ENCODE measurements at places on chromosomes 1 and 21.

GRCh38 chr1:224490549-224491537 is 56.2 kb upstream of the WDR26 start:
- no peak for DNase-seq

- no peak for DNase-seq
These were observed 123.0 kb downstream of the PEX14 start for GRCh38 chr1:10597492-10598388.

DNA sequence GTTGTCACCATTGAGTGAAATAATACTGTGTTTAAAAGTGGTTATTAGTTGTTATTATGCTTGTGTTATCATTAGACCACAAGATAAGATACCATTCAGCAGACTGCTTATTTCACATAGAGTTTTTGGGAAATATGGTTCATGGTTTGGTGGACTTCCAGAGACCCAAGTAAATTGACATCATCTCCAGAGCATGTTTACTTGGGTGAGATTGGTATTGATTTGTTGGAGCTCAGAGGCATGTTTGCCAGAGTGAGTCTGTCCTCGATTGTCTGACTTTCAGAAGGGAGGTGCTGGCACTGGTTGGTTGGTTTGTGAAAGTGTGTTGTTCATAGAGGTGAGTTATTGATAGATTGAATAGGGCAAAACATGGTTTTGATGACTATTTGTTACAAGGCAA is 291.4 kb downstream of the TGFB2 start:
- DNase-seq, result no peak

- peak; percentile 26 for DNase-seq
These were observed 759 bp downstream of the AMPD2 start for GRCh38 chr1:109620401-109620791.

DNA sequence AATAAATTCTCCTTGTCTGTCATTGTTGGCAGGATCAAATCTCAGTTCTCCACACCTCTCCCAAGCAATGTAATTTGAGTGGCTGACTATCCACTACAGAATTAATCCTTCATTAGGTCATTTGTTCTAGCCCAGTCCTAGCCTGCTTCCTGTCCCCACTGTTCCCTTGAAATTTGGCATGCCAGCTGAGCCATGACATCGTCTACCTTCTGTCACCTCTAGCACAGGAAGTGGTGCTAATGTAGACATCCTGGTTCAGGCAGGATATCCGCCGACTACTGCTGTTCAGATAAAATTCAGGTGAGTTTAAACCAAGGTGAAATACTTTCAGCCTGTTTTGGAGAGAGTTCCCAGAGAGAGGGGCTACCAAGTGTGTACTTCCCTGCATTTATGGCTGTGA is 5.9 kb downstream of the CHRM3 start:
- no peak for DNase-seq

- no peak for DNase-seq
These were observed 5.3 kb downstream of the DISP3 start for GRCh38 chr1:11484321-11484655.

DNA sequence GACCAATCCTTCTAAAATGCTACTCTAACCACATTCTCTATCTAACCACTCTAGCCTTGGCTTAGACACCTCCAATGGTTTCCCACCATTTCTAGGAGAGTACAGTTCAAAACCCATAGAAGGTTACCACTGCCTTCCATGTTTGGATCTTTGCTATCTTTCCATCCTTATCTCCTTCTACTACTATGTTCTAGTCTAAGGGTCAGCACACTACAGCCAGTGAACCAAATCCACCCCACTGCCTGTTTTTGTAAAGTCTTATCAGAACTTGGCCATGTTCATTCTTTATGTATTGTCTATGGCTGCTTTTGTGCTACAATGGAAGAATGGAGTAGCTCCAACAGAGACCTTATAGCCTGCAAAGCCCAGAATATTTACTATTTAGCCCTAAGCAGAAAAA is 6.2 kb downstream of the MTF1 start:
- no peak for DNase-seq

- DNase-seq, result no peak
These were observed 321.4 kb downstream of the AJAP1 start for GRCh38 chr1:4975856-4976255.

- peak; percentile 97 for DNase-seq
These were observed 124.2 kb downstream of the GALNT2 start for GRCh38 chr1:230191079-230191804.

DNA sequence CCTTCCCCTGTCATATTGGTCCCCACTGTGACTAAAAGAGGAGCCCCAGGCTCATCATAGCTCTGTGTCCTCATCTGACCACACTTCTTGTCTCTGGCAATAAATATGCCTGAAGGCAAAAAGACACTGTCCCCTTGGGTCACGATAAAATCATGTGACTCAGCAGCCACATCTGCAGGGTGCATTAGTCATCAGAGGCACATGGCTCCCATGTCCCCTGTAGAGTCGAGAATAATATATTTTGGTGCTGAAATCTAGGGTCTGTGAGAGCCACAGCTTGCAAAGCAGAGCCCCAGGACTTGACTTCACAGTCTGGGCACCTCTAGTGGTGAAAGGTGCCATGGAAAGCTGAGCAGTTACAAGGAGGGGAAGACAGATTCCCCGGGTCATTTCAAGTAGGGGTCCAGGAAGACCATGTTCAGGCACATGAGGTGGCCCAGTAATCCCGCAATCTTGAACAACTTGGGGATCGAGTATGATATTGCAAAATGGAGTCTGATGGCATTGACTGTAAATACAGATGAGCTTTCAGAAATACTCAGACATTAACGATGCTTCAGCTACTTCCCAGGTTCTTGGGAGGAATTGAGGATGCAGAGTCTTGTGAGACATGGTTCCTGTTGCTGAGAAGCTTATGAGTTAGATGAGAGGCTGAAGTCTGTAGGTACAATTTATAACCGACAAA is 68.6 kb downstream of the SLC35F3 start:
- no peak for DNase-seq

- no peak for DNase-seq
These were observed 180.1 kb downstream of the ZBTB18 start for GRCh38 chr1:244231193-244231571.

- DNase-seq, result no peak
These were observed 225.6 kb upstream of the MAP1LC3C start for GRCh38 chr1:242224461-242224860.

GRCh38 chr1:162327788-162328165 is 48.9 kb downstream of the SPATA46 start:
- DNase-seq, result no peak

DNA sequence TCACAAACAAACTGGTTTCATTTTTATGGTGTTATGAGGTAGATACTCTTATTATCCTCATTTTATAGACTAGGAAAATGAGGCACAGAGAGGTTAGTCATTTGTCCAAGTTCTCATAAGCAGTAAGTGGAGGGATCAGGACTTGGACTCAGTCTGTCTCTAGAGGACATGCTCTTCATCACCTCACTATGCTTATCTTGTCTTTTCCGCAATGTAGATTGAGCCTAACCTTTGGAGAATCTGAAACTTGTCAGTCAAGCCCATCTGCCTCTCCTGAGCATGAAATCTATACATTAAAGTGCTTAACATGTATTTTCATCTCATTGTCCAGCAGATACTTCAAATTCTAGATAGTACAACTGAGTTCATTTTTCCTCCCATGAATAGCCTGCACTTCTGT is 11.8 kb upstream of the CDC14A start:
- no peak for DNase-seq

GRCh38 chr1:7383671-7384520 is 387.2 kb upstream of the VAMP3 start:
- DNase-seq, result no peak

DNA sequence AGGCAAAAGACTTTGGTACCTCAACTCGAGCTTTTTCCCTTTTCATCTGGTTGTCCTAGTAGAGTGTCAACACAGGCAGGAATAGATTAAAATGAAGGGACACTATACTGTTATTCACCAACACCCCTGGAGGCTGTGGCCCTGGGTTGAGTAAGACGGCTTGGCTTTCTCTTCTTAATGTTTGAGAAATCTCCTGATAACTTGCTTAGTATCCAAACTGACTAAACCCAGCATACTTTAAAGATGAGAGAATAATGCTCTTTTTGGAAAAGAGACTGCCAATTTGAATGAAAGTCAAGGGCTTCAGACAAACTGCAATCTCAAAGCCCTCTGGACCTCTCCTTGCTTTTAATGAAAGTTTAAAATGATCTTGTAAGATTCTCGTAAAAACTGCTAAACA is 2.6 kb upstream of the SLC30A1 start:
- DNase-seq, result no peak

DNA sequence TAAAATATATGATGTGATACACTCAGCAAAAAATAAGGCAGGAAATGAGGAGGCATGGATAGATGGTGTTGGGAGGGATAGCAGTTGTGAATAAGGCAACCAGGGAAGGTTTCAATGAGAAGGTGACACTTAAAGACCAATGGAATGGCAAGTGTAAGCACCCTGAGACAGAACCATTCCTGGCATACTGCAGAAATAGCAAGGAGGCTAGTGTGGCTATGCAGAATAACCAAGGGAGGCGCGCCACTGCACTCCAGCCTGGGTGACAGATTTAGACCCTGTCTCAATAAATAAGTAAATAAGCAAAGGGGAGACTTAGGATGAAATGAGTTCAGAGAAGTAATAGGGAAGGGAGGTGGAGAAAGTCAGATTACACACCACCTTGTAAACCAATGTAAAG is 113.9 kb downstream of the TOMM20 start:
- no peak for DNase-seq

GRCh38 chr1:199859491-199859933 is 168.0 kb upstream of the NR5A2 start:
- DNase-seq, result peak; percentile 97

GRCh38 chr1:209956116-209956515 is 18.1 kb downstream of the SYT14 start:
- DNase-seq, result no peak

DNA sequence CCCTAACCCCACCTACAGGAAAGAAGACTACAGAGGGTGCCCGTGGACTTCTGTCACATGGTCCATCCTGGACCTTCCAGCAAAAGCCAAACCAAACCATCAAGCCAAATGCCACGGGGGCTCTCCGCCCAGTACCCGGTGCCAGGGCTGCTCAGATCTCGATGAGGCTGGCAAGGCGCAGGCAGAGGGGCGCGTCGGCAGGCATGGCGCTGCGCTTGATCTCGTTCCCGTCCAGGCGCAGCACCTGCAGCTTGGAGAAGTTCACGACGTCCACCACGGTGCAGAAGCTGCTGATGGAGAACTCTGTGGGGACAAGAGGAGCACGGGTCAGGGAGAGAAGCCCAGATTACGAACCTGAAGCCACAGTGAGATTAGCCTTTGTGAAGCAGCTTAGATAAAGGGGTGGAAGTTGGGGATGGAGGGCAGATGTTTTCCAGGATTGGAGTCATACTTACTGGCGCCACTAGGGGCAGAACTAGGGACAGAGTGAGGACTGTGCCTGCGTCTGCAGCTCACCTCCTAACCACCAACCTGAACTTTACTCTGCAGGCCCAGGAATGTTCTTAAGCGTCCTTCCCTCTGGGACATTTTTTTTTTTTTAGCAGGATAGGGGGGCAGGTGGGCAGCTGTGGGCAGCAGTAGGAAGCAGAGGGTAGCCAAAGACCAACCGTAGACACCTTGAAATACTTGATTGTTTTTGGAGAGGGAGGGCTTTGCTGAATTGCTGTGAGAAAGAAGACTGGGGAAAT is 8.6 kb downstream of the FMOD start:
- DNase-seq, result peak; percentile 44

- peak; percentile 32 for DNase-seq
These were observed 5.8 kb upstream of the SLC44A5 start for GRCh38 chr1:75616436-75617433.

DNA sequence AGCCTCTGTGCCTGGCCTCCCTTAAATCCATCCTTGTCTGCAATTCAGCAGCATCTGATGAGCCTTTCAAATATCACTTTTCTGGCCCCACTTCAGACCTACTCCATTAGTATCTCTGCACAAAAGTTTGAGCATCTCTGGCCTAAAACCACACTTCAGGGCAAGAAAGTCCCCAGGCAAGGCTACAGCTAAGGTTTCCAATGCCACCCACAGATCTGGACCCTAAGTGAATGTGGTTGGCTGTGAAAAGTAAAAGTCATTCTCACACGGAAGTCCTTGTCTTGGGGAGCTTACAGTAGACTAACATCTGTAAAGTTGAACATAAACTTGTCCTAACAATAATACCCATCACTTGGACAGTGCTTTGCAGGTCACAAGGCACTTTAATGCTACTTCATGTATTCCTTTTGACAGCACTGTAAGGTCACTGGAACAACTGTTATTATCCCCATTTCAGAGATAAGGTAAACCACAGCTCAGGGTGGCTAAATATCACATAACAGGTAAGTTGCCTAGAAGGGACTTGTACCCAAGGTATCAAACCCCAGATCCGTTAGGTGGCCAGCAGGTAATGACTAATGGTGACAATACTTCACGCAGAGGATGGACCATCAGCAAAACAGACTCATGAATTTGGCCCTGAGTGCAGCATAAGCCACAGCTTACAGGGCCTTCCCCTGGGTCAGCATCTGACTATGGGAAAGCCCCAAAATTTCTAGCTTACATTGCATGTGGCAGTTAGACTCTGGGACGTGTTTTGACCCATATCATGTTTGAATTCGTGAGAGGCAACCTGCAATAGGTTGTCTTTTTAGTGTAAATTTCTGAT is 356.0 kb downstream of the HHAT start:
- DNase-seq, result no peak

DNA sequence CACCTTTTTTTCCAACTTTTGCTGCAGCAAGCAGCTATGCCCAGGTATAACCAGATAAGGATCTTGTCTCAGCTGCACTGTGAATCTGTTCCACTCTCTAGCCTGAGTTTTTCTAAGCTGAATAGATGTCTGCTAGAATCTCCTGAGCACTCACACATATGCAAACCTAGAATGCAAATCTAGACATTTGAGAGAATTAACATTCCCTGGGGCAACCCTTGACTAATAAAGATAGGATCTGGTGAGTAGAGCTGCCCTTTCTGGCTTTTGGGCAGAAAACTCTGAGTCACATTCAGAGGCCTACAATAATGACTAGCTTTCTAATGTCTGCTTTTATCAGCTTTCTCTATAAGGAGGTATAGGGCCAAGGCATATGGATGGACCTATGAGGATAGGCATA is 61.4 kb upstream of the BARHL2 start:
- DNase-seq, result no peak

DNA sequence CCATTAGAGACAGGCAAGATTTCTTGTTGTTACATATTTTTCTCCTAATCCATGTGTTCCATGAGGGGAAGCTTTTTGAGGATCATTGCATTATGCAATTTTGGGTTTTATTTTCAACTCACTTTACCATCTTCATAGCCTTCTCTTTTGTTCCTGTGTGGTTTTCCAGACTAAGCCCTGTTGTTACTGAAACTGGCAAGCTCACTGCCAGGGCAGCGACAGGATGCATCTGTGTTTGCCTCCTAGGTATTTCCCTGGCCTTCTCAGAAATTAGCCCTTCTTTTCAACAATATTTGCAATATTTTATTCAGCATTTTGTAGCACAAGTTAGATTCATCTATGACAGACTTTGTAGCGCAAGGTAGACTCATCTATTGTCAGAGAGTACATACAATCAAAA is 134.2 kb upstream of the CYYR1 start:
- DNase-seq, result no peak

- DNase-seq, result no peak
These were observed 15.5 kb upstream of the TSPEAR start for GRCh38 chr21:44726826-44727225.
